ENCODE measurements at places on chromosomes 4 and X.

GRCh38 chrX:150450519-150451177 is 87.5 kb downstream of the MAMLD1 start:
- no peak for DNase-seq

- no peak for DNase-seq
Measured at GRCh38 chr4:32268863-32269262, 1548.7 kb downstream of the PCDH7 start.

GRCh38 chr4:81845273-81845672 is 373.6 kb upstream of the RASGEF1B start:
- DNase-seq = no peak

DNA sequence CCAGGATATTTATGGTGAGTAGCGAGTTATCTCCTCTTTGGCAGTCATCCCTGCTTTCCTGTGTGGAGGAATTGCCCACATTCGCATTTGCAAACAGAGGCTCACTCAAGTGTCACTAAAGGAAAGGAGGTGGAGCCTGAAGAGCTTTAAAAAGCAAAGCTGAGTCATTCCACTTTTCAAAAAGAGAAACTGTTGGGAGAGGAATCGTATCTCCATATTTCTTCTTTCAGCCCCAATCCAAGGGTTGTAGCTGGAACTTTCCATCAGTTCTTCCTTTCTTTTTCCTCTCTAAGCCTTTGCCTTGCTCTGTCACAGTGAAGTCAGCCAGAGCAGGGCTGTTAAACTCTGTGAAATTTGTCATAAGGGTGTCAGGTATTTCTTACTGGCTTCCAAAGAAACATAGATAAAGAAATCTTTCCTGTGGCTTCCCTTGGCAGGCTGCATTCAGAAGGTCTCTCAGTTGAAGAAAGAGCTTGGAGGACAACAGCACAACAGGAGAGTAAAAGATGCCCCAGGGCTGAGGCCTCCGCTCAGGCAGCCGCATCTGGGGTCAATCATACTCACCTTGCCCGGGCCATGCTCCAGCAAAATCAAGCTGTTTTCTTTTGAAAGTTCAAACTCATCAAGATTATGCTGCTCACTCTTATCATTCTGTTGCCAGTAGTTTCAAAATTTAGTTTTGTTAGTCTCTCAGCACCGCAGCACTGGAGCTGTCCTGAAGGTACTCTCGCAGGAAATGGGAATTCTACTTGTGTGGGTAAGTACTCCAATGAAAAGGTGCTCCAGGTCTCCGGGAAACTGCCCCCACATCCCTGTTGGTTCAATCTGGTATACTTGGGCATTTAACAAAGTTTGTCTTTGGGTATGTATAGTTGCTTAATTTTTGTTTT is at the start of gene EGF:
Gene EGF, plus strand, starts transcription at position 178 of the 890 bp plus-strand sequence. Its CDS starts 453 bp downstream, at position 631.
- DNase-seq = no peak

DNA sequence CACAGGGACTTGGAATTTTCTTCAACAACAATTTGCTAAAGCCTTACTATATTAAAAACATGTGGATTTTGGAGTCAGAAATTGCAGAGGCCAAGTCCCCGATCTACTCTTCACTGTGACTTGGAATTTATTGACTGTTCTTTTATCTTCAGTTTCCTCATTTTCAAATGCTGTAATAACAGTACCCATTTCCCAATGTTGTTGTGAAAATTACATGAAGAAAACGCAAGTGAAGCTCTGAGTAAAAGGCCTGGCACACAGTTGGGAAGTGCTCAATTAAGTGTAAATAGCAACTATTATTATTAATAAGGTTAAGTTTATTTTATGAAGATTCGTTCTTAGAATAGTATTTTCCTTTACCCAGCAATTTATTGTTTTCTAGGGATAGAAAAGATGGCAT is 15.7 kb downstream of the STBD1 start:
- no peak for DNase-seq

DNA sequence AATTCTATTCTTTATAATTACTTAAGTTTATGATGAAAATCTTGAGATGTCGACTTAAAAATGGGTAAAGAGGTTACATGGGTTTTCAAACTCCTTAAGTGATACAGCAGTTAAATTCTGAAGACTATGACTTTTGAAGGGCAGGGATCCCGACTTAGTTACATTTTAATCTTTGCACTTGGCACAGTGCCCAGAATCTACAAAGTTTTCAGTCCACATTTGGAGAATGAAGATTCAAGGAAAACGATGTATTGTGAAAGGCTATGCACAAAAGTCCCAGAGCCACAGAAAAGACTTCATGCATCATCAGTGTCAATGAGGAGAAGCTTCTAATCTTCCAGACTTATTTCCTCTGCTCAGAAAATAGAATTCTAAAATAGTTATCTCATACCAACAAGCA is 36.3 kb upstream of the GRPR start:
- no peak for DNase-seq

DNA sequence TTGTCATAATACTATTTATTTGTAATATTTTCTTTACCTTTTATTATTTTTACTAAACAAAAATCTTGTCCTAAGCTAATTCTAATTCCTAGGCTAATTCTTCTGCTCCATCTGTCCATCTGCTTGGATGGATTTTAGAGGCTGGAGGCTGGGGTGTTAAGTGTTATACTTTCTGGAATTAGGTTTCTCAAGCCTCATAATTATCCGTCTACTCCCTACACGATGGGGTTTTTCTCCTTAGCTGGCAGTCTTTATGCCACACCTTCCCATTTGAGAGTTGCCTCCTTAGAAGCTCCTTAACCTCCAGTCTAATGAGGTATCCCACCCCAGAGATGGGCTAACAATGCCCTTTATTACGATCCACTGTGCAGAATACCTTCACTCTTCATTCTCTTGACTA is 37.6 kb upstream of the LGI2 start:
- DNase-seq = no peak

DNA sequence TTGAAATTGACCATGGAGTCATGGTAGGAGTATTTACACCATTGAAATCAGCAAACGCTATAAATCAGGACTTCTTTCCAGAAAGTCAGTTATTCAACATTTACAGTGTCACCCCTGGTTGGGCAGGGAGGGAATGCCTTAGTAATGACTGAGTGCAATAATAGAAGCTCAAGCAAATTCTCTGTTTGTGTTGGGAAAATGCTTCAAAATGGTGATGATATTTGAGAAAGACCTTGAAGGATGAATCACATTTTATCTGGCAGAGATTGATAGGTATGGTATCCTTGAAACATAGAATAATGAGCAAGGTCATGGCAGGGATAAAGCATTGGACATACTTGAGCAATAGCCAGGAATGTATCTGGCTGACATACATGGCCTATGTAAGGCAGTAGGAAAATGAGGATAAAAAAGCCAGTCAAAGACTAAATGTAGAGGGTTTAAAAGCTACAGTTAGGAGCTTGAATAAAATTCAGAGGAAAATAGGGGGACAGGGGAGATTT is 248.7 kb downstream of the FMR1NB start:
- no peak for DNase-seq

DNA sequence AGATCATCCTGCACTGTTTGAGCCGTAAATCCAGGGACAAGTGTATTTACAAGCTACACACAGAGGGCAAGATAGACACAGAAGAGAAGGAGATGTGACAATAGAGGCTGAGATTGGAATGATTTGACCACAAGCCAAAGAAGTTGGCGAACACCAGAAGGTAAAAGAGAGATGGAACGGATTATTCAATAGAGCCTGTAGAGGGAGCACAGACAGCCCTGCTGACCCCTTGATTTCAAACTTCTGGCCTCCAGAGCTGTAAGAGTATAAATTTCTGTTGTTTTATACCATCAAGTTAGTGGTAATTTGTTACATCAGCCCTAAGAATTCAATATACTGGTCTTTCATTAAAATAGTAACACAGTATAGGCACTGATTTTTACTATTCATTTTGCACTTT is 447.8 kb downstream of the FAT4 start:
- no peak for DNase-seq

GRCh38 chr4:153936121-153936520 is 147.2 kb upstream of the SFRP2 start:
- DNase-seq = no peak

DNA sequence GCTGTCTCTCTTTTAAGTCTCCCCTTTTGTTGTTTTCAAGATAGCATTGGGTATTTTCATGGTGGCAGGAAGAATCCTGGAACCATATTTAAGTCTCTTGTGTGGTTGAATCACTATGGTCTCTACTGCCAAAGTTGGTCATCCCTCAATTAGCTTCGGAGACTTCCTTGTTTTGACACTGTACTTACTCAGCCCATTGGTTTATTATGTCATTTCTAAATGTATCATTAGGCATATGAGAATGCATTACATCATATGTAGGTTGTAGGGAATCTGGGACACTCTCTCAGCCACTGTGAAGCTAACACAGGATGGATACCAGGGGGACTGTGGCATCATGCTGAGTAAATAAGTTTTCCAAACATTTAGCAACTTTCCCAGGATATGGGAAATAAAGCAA is 211.8 kb downstream of the DTHD1 start:
- no peak for DNase-seq

- no peak for DNase-seq
Measured at GRCh38 chrX:41909068-41909467, 14.3 kb downstream of the CASK start.

DNA sequence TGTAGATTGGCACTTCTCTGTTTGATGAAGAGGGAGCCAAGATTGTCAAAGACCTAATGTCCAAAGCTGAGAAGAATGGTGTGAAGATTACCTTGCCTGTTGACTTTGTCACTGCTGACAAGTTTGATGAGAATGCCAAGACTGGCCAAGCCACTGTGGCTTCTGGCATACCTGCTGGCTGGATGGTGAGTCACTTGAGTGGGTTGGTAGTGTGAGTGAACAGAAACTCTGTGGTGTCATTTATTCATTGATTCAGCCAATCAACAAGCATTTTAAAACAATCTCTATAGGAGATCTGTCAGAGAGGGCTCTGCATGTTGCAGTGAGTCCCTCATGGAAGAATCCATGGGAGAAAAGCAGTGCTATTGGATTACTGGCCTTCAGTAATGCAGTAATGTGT is 16.3 kb downstream of the TAF9B start:
- no peak for DNase-seq

DNA sequence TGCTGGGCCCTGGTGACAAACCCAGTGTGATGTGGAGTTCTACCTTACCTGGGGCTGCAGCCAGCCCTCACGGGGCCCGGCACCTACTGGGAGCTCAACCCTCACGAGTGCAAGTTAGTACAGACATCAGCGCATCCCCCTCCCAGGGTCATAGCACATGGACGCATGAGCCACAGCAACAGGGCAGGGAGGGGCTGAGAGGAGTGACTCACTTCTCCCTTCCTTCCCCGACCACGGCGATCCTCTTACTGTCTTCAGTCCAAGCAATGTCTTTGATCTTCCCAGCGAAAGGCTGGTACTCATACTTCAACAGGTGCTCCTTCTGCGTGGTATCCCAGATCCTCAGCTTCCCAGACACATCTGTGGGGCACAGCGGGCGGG is 17.8 kb downstream of the WDR1 start:
- no peak for DNase-seq

DNA sequence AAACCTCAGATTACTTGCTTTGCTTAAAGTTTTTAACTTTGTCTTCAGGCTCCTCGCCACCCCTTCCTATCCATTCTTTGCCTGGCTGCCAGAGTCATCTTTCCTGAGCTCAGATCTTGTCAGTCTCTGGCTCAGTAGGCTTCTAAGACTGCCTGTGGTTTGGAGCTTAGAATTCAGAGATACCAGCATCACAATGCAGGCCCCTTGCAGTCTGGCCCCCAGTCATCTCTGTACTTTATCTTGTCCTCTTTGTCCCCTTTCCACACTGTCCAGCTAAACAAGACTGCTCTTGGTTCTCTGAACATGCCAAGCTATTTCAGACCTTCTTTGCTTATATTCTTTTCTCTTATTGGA is 3.0 kb downstream of the KIAA0232 start:
- no peak for DNase-seq

GRCh38 chr4:128565054-128565453 is 244.4 kb upstream of the JADE1 start:
- no peak for DNase-seq

- DNase-seq = no peak
Measured at GRCh38 chr4:24219209-24219608, 329.4 kb upstream of the PPARGC1A start.

GRCh38 chr4:107243141-107243781 is 207.1 kb upstream of the DKK2 start:
- DNase-seq = no peak

GRCh38 chrX:36534900-36535299 is 473.3 kb upstream of the FAM47C start:
- DNase-seq = no peak

DNA sequence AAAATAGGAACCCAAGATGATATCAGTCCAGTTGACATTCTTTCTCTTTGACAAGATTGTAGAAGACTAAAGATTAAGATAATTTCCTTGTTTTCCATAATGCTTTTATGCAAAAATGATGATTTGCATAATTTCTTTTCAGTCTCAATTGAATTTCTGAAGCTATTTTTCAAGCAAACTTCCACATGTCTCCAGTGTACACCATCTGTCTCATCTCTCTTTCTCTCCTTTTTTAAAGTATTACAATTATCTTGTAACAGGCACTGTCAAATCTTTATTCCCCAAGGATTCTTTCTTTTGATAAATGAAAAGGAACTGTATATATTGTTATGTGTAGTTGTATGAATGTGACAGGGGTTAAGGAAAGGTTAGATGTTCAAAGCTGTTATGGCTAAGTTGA is 7.9 kb upstream of the SH3RF1 start:
- no peak for DNase-seq

DNA sequence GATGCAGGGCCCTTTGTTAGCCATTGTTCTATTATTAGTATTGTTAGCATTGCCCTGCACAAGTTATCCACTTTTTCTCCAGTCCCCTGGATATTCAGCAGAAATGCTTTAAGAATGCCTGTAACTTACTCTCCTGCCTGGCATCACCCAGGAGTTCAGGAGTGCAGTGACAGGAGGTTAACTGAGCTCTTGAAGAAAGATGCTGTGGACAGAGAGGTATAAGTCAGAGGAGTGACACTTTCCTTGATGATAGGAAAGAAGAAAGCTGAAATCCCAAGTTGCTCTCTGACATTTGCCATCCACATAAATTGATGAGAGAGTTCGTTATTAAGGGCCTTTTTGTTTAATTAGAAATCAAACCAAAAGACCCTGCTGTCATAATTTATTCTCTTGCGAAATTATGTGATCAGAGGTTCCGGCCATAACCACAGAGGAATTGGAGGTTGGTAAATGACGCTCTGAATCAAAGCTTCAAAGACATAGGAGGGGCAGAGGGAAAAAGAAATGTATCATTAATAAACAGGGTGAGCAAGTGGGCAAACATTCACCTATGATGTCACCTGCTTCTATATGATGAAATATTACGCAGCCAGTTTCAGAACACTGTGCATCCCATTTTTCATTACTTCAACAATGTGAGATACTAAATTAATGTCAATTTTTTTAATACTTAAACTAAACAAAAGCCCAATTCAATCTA is 230.2 kb upstream of the JADE1 start:
- no peak for DNase-seq

DNA sequence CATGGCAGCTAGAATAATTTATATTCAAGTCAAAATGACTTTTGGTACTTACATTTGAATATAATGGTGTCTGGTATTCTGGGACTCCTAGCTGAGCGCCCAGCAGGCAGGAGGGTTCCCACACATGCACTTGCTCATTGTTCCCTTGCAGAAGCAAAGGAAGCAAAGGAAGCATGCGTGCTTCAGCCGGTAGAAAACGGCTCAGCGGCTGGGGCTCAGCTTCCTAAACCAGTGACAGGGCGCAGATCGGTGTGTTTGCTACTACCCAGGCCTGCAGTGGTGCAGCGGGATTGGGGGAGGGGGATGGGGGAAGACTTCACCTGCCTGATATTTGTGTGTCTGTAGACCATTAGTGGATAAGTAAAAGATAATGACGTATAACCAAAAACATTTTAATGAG is 978.3 kb upstream of the TENM3 start:
- DNase-seq = no peak

All from activated CD8-positive, alpha-beta memory T cell treated with anti-CD3 and anti-CD28 coated beads for 1 hour (primary cell).